Astrocyte of the spinal cord (primary cell): ENCODE measurements at places on chromosomes 5 and 9.
A peak's percentile ranks its signal among the peaks of the same experiment; 100 is the strongest.

DNA sequence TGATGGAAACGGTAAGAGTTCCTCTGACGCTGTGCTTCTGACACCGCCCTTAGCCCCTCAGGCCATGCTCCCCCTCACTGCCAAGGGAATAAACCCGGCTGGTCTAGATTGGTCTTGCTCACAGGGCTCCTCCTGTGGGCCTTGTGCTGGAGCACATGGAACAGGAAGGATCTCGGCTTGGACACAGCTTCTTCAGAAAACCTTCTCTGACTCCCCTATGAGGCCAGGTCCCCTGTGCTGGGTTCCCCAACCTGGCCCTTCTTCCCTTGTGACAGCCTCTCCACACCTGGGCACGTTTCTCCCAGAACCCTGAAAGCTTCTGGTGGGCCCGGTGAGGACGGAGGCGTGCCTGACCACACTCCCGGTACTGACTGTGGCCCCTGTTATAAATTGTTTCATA, 8.2 kb downstream of the SPATA31E1 start:
- DNase-seq: no peak

GRCh38 chr5:166963596-166963995, 1327.8 kb upstream of the WWC1 start:
- DNase-seq: no peak

GRCh38 chr5:173730632-173731298, 114.3 kb upstream of the BOD1 start:
- no peak for DNase-seq

- DNase-seq: no peak
Observed at GRCh38 chr5:125293223-125293622, 546.8 kb upstream of the ZNF608 start.

- DNase-seq: peak; percentile 94
Observed at GRCh38 chr5:96661855-96662724, at the start of gene CAST. CAST (plus strand) TSS chr5:96662376; CDS start chr5:96662423, 47 bp downstream.

- no peak for DNase-seq
Observed at GRCh38 chr5:145506185-145506850, 328.8 kb downstream of the PRELID2 start.

GRCh38 chr5:128904805-128905567, 60.3 kb upstream of the SLC27A6 start:
- no peak for DNase-seq

- DNase-seq: peak; percentile 89
Observed at GRCh38 chr9:6007058-6007769, 8.2 kb downstream of the RANBP6 start.

GRCh38 chr5:158473016-158473635, 614.2 kb upstream of the CLINT1 start:
- no peak for DNase-seq

GRCh38 chr5:23208959-23209431, 298.4 kb upstream of the PRDM9 start:
- peak; percentile 29 for DNase-seq

GRCh38 chr5:131944702-131945550, 537 bp downstream of the MEIKIN start:
- no peak for DNase-seq

- DNase-seq: no peak
Observed at GRCh38 chr9:438066-438465, 223.4 kb downstream of the DOCK8 start.

DNA sequence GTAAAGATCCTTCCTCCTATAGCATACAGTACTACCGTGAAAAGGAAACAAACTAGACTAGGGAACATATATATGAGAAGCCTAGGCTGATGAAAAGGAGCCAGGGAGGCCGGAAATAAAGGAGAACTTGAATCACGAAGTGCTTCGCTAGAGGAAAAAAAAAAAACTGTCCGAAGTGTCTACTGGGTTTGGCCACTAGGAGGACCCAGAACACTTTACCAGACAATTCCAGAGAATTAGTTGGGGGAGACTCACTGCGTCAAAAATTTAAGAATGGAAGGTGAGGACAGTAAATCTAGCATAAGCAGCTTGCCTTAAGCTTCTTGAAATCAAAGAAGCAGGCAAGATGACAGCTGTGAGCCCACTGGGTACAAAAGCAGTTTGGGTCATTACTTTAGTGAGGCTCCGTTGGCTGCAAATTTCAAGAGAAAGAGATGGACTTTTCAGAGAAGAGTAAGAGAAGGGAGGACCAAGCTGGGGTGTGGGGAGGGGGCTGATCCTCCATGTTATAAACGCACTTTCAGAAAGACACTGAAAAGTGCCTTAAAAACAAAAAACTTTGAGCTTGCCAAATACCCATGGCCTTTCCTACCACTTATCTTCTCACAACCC, 47.4 kb downstream of the P4HA2 start:
- DNase-seq: peak; percentile 79

DNA sequence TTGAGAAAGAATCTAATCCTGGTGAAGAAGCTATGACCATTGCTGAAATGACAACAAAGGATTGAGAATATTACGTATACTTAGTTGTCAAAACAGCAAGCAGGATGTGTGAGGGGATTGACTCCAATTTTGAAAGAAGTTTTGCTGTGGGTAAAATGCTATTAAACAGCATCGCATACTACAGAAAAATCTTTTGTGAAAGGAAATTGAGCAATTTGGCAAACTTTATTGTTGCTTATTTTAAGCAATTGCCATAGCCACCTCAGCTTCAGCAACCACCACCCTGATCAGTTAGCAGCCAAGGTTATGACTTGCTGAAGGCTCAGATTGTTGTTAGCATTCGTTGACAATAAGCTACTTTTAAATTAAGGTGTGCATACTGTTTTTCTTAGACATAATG, 22.5 kb upstream of the ARL14EPL start:
- DNase-seq: no peak

DNA sequence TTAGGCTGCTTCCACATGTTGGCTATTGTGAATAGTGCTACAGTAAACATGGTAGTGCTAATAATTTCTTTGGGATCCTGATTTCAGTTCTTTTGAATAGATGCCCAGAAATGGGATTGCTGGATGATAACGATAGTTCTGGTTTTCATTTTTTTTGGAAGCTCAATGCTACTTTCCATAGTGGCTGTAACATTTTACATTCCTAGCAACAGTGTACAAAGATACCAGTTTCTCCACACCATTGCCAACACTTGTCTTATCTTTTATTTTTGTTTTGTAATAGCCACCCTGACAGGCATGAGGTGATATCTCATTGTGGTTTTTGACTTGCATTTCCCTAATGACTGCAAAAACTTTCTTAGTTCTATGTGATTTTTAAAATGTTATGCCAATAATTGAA, 68.8 kb upstream of the LRRC70 start:
- no peak for DNase-seq

GRCh38 chr5:1546556-1546955, 22.8 kb upstream of the LPCAT1 start:
- no peak for DNase-seq

DNA sequence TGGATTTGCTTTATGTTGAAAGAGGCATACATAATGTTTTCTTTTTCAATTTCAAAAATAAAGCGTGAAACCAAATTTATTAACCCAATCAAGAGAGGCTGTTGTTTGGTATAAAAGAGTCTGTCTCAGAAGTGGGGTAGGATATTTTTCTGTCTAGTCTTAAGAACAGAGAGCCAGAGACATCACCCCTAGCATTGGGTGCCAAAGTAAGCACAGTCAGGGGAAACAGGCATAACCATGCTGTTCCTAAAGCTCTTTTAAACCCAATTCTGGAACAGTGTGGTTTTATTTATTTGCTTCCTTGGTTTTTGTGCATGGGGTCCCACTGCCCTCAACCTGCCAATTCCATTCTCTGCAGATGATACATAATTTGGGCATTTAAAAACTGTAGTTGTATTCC, 88.2 kb downstream of the UBE2R2 start:
- DNase-seq: no peak

DNA sequence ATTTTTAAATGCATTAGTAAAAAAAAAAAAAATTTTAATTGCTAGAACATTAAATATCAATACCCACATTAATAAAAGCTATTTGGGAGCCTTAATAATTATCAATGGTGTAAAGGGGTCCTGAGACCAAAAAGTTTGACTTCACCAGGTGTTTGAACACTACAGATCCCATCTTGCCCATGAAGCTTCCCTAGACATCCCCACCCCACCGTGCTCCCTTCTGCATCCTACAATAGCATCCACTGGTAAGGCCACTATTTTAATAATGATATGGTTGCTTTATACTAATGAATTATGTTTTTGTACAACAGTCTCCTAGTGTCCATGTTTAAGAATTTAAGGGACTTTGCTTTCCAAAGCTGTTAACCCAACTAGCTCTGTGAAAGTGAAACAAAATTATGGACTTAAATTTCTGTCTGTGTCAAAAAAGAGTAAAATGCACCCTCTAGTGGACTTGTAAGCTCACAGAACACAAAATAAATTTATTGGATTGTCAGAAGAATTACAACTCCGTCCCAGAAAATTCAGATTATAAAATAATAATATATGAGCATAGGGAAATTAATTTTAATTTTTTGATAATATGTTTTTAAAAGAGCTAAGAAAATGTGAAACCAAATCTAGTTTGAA, 76.0 kb downstream of the ARL15 start:
- peak; percentile 64 for DNase-seq

- no peak for DNase-seq
Observed at GRCh38 chr5:117604845-117605244, 1030.2 kb upstream of the SEMA6A start.

GRCh38 chr5:90020575-90021538, 388.7 kb downstream of the CETN3 start:
- DNase-seq: peak; percentile 97

GRCh38 chr9:90526386-90526785, 116.2 kb downstream of the DIRAS2 start:
- DNase-seq: no peak

DNA sequence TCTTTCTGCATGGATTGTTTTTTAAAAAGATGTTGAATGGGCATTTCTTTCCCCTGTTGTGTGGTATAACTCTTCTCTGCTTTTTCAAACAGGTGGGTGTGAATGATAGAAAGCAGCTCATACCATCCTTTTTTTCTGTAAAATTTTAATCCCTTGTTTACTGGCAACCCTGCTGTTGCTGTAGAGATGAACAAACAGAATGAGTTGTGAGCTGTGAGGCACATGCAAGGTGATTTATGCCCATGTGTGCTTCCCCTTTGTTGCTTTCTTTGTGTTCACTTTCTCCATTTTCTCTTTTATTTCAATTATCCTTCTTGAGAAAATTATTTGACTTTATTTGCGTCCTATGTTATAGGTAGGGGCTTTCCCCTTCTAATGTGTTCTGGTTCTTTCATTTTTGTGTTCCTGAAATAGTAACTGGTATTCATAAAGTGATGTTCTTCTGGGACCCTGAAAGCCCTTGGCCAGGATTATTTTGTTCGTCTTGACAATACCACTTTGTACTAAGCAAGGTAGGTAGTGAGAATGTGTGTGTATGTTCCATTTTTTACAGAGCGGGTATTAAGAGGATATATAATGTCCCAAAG, 79.9 kb downstream of the AOPEP start:
- DNase-seq: no peak

DNA sequence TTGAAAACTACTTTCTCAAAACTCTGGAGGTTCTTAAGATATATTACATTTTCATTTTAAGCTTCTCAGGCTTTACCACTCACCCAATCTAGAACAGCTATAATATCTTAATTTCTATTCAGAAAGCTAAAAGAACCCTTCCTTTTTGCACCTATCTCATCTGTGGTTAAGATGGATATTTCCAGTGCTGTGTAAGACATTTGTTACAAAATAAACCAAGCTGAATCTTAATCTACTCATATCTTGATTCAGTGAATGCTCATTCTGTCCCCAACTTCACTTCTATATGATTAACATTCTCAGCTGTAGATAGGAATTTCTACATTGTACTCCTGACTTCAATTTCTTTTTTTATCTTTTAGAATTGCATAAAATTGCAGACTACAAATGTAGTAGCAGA, 15.0 kb downstream of the ABHD17B start:
- no peak for DNase-seq

GRCh38 chr5:32228816-32229215, 54.7 kb upstream of the GOLPH3 start:
- DNase-seq: no peak

- DNase-seq: no peak
Observed at GRCh38 chr9:112765281-112765680, 14.7 kb downstream of the SNX30 start.

DNA sequence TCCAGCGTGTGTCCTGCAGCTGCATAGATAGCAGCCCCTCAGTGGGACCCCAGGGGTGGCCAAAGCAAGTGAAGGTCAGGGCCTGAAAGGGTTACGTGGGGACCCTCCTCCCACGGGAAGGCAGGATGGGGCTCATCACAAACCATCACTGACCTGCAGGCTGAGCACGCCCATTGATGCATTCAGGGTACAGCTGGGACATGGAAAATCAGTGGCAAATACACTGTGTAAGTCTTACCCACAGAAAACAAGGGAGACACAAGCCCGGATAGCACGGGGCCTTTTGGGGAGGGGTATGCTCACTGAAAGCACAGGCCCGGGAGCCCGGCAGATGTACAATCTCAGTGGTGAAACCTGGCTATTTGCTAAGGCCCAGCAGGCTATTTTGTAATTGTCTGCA, 49.1 kb downstream of the SEMA4D start:
- no peak for DNase-seq

DNA sequence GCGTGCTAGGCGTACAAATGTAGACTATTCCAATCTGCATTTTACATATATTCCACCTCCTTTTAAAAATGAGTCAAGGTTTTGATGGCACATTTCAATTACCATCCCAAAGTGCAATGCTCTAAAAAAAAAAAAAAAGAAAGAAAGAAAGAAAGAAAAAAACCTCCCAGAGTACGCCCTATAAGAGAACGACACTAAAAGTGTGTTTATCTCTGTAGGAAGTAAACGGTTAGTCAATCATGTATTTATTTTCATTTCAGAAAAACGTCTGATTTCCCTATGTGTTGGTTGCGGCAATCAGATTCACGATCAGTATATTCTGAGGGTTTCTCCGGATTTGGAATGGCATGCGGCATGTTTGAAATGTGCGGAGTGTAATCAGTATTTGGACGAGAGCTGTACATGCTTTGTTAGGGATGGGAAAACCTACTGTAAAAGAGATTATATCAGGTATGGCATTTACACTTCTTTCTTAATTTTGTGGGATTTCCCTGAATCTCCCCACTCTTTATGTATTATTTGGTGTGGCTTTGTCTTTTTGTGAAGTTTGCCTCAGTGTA, 1.1 kb downstream of the ISL1 start:
- DNase-seq: no peak

DNA sequence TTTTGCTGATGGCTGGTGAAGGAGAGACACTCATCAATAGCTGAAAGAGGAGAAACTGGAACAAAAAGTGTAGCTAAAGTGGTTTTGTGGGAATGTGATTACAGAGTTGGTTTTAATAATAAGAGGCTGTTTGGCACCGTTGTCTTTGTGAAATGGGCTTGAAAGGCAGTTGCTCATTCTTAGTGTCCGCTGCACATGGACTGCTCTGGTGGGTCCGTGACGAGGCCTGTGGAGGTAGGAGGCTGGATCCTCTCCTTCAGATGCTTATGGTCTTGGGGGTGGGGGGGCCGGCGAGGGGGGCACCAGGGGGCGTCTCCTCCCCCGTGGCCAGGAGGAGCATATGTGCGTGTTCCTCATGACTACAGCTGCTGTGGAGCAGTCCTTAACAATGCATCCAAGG, 29.8 kb downstream of the FUBP3 start:
- no peak for DNase-seq
